ENCODE measurements at places on chromosomes 5 and 9.

DNA sequence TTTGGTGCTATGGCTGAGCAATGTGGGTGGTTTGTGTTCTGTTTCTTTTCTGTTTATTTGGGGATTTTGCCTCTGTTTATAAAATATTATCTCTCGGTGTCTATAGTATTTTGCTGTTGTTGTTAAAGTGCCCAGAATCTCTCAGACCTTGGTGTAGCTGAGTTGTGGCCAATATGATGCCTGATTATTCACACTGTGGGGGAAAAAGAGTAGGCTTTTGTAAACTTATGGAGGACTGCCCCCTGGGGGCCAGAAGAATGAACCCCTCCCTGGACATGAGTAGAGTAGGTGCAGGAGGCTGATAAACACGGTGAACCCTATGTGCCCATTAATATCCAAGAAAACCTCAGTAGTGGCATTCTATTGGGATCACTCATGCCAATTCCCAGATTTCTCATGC, 49.0 kb upstream of the DPYSL3 start:
- DNase-seq: no peak

GRCh38 chr9:91885746-91886413, 64.1 kb downstream of the ROR2 start:
- no peak for DNase-seq

DNA sequence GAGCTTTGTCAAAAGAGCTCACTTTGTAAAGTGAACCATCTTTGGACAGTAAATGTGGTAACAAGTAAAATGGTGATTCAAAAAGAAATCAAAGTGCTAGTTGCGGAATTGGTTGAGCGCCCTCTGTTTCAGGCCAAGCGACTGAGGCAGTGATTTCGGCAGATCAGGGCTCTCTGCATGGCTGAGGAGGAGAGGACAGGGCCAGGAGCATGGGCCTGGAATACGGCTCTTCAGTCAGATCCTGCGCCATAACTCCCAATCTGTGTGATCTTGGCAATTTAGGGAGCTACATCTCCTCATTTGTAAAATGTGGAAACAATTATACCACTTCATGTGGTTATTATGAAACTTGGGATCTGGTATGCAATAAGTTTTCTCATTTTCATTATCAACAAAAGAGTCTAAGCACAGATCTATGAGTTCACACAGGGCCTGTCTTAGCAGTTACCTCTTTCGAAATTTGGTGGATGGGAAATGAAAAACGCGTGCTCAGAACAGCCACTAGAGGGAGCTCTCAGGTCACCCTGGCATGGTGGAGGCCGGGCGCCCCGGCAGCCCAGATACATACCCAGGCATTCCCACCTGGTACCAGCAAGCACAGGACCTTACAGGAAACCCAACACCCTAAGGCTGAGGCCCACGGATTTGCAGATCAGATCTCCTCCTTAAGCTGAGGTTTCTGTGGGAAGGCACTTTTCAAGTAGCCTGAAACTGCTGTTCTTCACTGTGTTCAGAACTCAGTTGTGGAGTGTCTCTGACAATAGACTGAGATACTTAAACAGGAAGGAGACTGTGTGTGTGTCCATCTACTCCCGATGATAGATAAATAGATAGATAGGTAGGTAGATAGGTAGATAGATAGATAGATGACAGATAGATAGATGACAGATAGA, 303.7 kb downstream of the RAB3C start:
- DNase-seq: no peak

DNA sequence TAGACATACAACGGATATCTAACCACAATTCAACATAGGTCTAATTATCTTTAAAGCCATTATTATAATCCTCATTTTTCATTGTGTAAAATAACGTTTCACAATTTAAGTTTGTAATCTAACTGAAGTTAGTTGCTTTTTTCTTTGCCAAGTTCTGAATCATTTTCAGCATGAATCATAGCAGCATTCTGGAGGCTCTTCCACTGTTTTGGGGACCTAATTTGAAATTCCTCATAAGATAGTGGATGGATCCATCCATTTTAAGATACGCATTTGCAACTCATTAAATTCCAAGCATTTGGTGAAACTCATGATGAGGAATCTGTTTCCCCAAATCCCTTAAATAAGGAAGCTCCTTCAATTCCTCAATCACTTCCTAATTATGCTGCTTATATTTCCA, 447.1 kb upstream of the CDH10 start:
- DNase-seq: no peak

- DNase-seq: no peak
Observed at GRCh38 chr5:168137265-168137664, 154.2 kb upstream of the WWC1 start.

DNA sequence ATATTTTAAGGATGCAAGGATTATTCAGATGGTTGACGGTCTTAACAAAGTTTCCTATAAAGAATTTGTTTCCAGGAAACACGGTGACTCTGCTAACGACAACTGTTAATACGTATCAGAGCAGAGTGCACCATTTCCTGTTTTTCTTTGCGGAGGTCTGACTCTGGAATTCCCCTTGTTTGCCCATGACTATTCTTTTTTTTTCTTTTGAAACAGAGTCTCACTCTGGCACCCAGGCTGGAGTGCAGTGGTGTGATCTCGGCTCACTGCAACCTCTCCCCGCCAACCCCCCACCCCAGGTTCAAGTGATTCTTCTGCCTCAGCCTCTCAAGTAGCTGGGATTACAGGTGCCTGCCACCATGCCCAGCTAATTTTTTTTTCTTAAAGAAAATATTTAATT, 115.9 kb downstream of the CDC42SE2 start:
- no peak for DNase-seq

- DNase-seq: no peak
Observed at GRCh38 chr9:96661711-96662110, 6.6 kb upstream of the PRXL2C start.

DNA sequence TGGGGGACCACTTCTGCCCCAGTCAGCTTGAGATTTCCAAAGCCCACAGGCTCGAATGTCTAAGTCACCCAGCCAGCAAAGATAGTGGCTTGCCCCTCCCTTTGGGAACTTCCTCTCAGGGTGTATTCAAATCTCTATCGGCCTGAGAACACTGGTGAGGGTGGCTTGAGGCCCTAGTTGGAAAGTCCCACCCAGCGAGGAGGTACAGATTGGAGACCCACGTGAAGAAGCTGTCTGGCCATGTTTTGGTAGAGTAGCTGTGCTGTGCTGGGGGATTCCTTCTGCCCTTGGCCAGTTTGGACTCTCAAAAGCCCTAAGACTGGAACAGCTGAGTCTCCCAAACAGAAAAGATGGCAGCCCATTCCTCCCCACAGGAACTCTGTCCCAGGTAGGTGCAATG, 172.7 kb upstream of the RIOK2 start:
- DNase-seq: no peak

GRCh38 chr5:40984884-40985283, 75.6 kb downstream of the C7 start:
- no peak for DNase-seq

DNA sequence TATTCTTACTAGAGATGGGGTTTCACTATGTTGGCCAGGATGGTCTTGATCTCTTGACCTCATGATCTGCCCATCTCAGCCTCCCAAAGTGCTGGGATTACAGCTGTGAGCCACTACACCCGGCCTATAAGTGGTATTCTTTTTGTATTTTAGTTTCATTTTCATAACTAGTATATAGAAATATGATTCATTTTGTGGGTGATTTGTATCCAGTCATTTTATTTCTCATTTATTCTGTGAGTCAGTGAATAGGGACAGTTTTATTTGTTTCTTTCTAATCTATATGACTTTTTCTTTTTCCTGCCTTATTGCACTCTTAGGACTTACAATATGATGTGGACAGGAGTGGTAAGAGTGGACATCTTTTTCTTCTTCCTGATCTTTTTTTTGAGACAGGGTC, 112.9 kb downstream of the AOPEP start:
- no peak for DNase-seq

DNA sequence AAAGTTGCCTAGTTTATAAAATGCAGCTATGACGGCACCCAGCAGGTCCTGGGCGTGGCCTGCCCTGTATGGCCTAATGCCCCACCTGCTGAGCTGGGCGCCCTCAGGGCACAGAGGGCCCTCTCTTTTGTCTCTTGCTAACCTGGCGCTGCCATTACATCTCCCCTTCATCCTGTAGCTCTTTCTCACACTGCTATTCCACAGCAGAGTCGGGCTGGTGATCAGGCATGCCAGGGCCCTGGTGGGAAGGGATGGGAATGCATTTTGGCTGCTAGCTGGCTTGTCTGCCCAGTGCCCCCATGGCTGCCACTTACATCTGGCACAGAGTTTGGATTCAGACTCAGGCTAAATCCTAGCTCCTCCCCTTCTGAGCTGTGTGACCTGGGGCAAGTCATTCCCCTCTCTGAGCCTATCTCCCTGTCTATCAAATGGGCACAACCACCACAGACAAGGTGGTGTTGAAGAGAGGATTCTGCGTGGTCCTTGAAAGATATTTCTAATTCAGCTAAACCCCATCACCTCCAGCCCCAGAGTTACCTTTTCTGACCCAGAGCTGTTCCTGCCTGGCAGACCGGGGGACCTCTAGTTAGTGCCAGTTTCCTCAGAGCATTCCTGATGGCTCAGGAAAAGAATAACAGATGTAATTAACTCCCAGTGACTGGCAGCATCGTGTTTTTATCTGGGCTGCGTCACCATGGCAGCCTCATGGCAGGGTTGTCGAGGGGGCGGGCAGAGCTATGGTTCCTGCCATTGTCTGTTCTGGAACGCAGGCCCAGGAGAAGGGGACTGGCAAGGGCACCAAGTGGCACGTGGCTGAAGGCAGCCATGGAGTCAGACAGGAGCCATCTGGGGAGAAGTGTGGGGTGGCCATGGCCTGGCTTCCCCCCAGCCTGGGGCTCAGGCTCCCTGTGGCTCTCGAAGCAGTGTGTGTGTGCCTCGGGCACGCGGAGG, 6.3 kb downstream of the PRR7 start:
- no peak for DNase-seq

DNA sequence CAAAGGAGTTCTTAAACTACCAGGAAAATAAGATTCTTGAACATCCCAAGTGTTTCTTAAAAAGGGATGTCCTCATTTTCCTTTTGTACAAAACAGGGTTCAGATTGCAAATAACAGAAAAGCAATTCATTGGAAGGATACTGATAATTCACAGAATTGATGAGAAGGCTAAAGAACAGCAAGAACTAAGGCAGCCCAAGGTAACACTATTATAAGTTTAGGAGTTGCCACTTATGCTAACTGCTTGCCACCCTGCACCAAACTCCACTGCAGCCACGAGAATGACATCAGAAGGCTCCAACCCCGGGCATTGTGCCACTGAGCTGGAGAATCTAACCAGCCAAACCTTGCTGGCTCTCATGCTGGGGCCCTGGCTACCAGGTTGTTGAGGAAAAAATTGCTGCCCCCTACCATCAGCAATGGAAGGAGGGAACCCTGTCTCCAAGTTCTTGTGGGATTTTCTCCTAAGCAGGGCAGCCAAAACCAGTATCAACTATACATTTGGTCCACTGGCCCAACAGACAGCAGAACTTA, 123.4 kb downstream of the ARL15 start:
- no peak for DNase-seq

GRCh38 chr5:124274949-124275348, 471.5 kb downstream of the ZNF608 start:
- no peak for DNase-seq

DNA sequence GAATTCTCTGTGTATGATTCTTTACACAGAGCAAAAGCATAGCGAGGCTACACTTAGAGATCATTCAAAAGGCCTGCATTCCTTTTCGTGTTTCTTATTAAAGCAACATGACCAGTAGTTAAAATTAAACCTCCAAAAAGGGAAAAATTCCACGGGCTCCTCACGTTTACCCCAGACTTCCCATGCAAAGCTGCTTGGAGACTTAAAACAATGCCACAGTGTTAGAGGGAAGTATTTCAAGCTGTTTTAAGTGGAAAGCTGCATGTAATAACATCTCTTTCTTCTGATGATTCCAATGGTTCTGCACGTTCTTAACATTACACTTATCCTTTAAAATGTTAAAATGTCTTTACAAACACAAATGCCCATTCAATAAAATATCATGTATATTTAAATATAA, 405.2 kb downstream of the SEMA5A start:
- DNase-seq: no peak

GRCh38 chr5:157004893-157005551, 42.0 kb upstream of the TIMD4 start:
- DNase-seq: no peak

GRCh38 chr9:112921549-112921948, 30.9 kb upstream of the SLC46A2 start:
- DNase-seq: no peak

DNA sequence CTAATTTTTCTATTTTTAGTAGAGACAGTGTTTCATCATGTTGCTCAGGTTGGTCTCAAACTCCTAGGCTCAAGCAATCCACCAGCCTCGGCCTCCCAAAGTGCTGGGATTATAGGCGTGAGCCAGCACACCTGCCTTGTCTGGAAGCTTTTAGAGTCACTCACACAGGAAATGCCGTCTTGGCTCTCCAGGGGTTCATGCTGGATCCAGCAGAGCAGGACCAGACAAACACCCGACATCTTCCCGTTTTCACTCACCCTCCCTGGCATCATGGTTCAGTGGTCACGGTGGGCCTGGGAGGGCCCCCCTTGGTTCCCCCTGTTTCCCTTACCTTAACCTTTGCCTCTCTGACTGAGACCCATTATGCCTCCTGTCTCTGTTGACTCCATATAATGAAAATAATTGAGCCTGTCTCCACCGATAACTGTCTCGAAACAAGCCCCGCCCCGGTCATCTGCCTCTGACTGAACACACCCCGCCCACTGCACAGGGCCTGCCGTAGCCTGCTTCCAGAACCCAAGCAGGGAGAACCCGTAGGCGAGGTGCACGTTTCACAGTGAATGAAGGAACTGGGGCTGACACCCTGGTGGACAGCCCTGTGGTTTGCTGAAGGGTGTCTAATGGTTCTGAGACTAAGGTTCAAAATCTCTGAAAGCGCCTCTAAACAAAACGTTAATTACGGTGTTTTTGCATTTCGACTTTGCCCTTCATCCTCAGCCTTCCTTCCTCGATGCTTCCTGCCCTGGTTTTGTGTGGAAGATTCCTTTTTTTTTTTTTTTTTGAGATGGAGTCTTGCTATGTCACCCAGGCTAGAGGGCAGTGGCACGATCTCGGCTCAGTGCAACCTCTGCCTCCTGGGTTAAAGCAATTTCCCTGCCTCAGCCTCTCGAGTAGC, 39.7 kb upstream of the SPRY4 start:
- DNase-seq: no peak

DNA sequence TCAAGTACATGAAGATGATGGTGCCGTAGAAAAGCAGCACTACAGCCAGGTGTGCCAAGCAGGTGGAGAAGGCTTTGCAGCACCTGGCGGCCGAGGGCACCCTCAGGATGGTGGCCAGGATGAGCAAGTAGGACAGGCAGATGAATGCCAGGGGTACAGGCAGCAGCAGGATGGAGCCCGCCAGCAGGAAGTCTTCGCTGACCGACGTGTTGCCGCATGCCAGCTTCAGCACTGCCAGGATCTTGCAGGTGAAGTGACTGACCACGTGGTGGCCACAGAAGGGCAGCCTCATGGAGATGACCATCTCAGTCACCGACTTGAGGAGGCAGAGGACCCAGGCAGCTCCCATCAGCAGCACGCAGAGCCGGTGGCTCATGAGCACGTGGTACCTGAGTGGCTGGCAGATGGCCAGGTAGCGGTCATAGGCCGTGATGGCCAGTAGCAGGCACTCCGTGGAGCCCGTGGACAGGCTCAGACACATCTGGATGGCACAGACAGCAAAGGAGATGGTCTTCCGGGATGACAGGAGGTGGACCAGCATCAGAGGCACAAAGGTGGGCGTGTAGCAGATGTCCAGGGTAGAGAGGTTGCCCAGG, 482 bp downstream of the OR13J1 start:
- no peak for DNase-seq

- no peak for DNase-seq
Observed at GRCh38 chr5:34043099-34043876, at the start of gene C1QTNF3. Gene C1QTNF3 (minus strand): TSS chr5:34043213. CDS start chr5:34043125, 88 bp downstream.

- DNase-seq: no peak
Observed at GRCh38 chr5:133753856-133754255, 141.5 kb upstream of the FSTL4 start.
